ENCODE measurements at places on chromosomes 12 and 14.

DNA sequence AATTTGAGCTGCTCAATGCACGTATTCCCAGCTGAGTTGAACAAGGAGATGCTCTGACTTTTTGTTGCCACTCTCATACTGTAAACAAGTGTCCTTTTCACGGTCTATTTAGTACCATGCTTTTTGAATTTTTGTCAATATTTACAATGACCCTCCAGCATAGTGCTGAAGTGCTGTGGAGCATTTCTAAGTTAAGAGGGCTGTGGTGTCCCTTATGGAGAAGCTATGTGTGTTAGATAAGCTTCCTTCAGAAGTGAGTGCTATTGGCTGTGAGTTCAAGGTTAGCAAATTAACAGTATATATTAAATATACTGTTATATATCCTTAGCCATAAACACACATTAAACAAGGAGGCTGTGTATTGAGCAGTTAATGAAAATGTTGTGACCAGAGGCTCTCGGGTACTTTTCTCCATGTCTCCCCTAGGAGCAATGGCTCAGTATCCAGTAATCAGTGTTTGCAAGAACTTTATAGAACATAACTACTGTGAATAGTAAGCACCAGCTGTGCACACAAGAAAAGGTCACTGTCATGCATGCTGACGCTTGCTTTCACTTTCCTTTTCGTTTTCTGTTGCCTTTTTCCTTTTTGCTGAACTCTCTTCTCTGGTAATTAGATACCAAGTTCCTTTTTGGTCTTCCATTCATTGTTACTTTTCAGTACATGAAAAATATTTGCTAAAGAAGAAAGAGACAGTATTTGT is 187.2 kb upstream of the NEDD1 start:
- peak; percentile 96 for DNase-seq

DNA sequence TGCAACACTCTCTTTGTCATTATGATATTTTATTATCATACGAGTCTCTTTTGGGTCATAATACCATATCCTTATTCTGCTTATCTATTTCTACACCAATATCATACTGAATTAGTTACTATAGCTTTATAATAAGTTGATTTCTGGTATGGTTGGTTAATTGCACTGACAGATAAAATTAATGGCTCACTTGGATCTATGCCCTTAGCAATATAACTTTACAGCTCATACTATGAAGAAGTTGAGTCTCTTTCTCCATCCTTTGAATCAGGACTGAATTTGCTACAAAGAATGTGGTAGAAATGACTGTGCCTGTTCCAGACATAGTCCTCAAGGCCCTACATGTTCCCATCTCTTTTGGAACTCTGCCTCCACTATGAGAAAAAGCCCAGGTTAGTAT is 139.7 kb upstream of the DYRK2 start:
- DNase-seq = no peak

DNA sequence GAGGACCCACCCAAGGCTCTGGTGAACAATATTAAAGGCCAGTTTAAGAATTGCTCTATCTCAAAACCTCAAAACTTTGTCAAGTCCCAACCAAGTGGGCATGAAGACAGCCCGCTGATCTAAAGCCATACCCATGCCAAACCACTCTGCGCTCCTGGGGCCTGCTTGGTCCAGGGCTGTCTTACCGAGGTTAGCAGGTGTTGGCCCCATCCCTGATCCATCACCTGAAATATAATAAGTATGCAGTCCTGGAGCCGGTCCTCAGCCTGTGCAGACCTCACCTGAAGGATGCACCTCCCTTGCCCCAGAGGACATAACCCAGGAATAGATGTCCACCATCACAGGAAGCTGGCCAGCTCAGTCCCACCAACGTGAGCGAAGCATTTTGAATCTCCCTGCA is 198.3 kb upstream of the FKBP4 start:
- DNase-seq = no peak

- DNase-seq = no peak
These were observed 32.8 kb downstream of the MIA2 start for GRCh38 chr14:39266525-39266870.

GRCh38 chr12:60935981-60936761 is 1324.0 kb upstream of the USP15 start:
- no peak for DNase-seq

DNA sequence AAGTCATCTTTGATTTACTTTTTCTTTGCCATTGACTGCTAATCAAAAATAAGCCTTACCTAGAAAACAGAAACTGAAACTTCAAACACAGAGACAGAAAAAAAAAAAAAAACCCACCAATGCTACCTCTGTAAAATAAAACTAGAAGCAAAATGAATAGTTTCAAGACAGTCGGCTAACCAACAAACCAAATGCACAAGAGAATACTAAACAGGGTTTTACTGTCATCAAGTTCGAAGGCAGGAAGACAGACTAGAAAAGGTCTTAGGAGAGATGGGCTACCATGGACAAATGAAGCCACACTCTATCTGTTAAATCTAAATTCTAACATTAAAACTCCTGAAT is 59.5 kb downstream of the SEL1L start:
- DNase-seq = no peak

DNA sequence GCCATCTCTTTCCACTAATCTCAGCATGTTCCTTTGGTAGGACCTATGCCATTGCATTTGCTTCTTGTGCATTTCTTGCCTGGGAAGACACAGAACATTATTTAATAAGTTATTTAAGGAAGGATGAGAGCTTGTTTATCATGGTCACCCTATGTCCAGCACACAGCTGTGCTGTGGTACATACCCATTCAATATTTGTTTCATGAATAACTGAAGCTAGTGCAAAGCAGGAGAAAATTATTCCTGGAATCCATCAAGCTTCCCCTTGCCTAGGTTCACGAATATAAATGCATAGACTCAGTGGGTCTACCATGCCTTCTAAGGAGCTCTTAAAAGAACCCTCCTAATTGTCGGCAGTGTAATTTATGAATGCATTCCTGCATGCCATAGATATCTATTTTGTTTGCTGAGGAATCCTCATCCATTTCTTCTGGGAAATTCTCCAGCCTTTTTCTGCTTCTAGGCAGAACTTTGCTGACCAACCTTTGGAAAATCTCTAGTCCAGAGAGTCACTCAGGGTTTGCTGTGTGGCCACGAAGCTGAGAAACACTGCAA is 599.8 kb upstream of the TMEM132C start:
- no peak for DNase-seq

DNA sequence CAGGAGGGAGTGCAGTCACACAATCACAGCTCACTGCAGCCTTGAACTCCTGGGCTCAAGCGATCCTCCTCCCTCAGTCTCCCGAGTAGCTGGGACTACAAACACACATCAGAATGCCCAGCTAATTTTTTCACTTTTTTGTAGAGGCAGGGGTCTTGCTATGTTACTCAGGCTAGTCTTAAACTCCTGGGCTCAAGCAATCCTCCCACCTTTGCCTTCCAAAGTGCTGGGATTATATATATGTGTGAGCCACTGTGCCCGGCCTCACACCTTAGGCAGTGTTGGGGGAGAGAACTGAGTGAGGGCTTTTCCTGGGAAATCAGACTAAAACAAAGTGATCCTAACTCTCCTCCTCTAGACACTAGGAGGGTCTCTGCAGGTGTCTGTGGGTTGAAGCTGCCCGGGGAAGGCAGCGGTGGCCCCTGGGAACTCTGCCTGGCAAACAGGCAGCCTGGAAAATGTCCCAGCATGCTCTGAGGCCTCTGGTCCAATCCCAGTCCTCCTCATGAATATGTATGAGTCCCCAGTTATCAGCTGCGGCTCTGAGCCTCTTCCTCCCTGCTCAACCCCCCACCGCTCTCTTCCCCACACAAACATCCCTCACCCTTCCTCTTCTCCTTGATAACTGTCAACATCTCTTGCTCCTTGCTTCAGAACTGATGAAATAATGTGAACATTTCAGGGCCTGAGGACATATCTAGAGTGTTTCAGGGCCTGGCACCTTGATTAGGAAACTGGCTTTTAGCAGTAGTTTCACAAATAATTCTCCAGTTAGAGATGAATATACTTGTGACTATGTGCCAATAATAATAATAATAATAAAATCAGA is 7.9 kb upstream of the NAA25 start:
- DNase-seq = peak; percentile 28

DNA sequence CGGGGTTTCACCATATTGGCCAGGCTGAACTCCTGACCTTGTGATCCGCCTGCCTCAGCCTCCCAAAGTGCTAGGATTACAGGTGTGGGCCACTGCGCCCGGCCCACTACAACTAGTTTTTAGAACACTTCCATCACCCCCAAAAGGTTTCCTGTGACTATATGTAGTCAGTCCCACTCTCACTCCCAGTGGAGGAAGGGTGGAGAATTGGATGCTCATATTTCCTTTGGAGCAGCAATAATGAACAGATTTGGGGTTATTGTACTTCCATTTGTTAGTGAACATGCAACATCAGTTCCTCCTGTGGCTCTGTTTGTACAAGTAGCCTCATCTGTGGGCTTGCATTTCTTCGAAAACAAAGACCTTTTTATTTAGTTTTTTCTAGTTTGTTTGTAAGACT is 35.8 kb downstream of the RAP1B start:
- DNase-seq = no peak

Data from NCI-H187 treated with DMSO at 0.1 percent for 48 hours (cell line).